ENCODE measurements at places on chromosomes 16 and 17. TPM values are rescaled to one million over a fixed set of nuclear protein-coding genes. Genes with fewer than 3 reads are reported as not detected.

GNGT2 gene
- total RNA-seq: not detected

ABCC3 gene
- 66.2 TPM for total RNA-seq

HOXB4 gene
- total RNA-seq: 11.3 TPM

NDUFB10 gene
- total RNA-seq: 273 TPM

CDH5 gene
- total RNA-seq: 0.15 TPM

KATNB1 gene
- 32.2 TPM for total RNA-seq

GAS7 gene
- total RNA-seq: 4.1 TPM

C16orf96 gene
- total RNA-seq: 0.10 TPM

PRSS53 gene
- total RNA-seq: 11.6 TPM

GPRC5B gene
- total RNA-seq: 7.2 TPM

NKD1 gene
- 11.4 TPM for total RNA-seq

TXNL4B gene
- total RNA-seq: 15.5 TPM

EFCAB13 gene
- total RNA-seq: not detected

CDYL2 gene
- total RNA-seq: 0.10 TPM

All from HCT116 (cell line).